Smooth muscle cell of the pulmonary artery (primary cell): ENCODE measurements at places on chromosomes 6 and 20. TPM values are rescaled to one million over a fixed set of nuclear protein-coding genes. Genes with fewer than 3 reads are reported as not detected.

ABT1 gene
- total RNA-seq: 9.8 and 11.4 TPM in 2 replicates

RPL10A gene
- total RNA-seq: 1,024 and 1,066 TPM in 2 replicates

TMEM14A gene
- total RNA-seq: 19.4 and 36.5 TPM in 2 replicates

MUC21 gene
- not detected in 2 replicates for total RNA-seq

KCNB1 gene
- total RNA-seq: 0.07 TPM in 2 replicates

SLC17A1 gene
- total RNA-seq: not detected in 2 replicates

ZKSCAN3 gene
- 6.9 and 8.3 TPM in 2 replicates for total RNA-seq

DEFB124 gene
- not detected in 2 replicates for total RNA-seq

AIF1 gene
- not detected in 2 replicates for total RNA-seq

EFCAB8 gene
- total RNA-seq: 0.33 TPM in 1 of 2 replicates, not detected in the other

MLIP gene
- total RNA-seq: 0.26 and 0.40 TPM in 2 replicates

PDYN gene
- total RNA-seq: not detected in 2 replicates

SMLR1 gene
- not detected in 2 replicates for total RNA-seq

LST1 gene
- total RNA-seq: 0.23 TPM in 1 of 2 replicates, not detected in the other

ULBP2 gene
- 4.9 and 14.9 TPM in 2 replicates for total RNA-seq
